DMS79 treated with DMSO at 0.1 percent for 48 hours (cell line): ENCODE measurements at places on chromosomes 11 and 22.
A peak's percentile ranks its signal among the peaks of the same experiment; 100 is the strongest.

DNA sequence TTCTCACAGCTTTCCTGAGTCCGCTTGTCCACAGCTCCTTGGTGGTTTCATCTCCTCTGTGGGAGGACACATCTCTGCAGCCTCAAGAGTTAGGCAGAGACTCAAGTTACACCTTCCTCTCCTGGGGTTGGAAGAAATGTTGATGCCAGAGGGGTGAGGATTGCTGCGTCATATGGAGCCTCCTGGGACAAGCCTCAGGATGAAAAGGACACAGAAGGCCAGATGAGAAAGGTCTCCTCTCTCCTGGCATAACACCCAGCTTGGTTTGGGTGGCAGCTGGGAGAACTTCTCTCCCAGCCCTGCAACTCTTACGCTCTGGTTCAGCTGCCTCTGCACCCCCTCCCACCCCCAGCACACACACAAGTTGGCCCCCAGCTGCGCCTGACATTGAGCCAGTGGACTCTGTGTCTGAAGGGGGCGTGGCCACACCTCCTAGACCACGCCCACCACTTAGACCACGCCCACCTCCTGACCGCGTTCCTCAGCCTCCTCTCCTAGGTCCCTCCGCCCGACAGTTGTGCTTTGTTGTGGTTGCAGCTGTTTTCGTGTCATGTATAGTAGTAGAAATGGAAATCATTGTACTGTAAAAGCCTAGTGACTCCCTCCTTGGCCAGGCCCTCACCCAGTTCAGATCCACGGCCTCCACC lies 11.7 kb downstream of the RASD2 start:
- DNase-seq: no peak

- DNase-seq: no peak
Observed at GRCh38 chr11:122634501-122634900, 21.0 kb upstream of the UBASH3B start.

DNA sequence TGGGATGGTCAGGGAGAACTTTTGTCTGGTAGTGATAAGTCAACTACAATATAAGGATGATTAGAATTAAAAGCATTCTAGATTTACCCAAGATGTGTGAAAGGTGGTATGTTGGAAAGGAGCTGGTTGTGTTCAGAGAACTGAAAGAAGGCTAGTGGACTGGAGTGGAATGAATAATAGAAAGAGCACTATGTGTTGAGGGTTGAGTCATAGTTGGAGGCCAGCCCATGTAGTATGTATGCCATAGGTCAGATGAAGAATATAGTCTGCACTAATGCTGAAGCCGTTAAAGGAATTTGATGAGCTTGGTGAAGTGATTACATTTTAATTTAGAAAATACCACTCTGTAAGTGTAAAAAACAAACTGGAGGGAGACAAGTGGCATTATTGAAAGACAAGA lies 514.1 kb downstream of the CNTN5 start:
- no peak for DNase-seq

- DNase-seq: no peak
Observed at GRCh38 chr11:61129639-61130523, 27.6 kb downstream of the CD5 start.

- DNase-seq: no peak
Observed at GRCh38 chr11:122822241-122822640, 16.1 kb upstream of the CRTAM start.

GRCh38 chr11:81380395-81380794 lies 1353.3 kb downstream of the FAM181B start:
- DNase-seq: no peak

- no peak for DNase-seq
Observed at GRCh38 chr22:28444659-28445058, 235.0 kb downstream of the TTC28 start.

GRCh38 chr11:105181100-105181499 lies 41.5 kb upstream of the CARD18 start:
- DNase-seq: no peak

DNA sequence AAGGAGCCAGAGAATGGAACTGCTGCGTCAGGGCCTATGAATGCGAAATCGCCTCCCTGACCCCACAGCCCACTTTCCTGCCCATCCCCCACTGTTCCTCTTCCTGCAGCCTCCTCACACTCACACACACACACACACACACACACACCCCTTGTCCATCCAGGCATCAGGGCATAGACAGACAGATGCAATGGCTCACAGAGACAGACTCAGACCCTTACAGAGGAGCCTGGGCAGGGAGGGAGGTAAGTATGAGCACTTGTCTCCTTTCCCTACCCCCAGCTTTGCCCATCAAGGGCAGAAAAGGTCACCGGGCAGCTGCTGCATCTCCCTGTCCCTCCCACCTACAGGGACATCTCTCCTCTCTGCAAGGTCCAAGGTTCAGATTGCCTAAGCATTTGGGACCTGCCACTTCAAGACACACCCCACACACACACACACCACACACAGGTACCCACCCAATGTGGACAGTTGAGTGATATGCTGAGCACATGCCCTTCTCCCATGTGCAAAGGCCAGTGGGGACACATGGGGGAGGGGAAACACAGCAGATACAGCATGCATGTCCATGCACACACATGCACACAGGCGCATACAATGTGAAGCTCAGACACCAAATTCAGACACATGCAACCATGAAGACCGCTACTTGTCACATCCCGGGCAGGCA lies 2.0 kb upstream of the NRXN2 start:
- DNase-seq: no peak

DNA sequence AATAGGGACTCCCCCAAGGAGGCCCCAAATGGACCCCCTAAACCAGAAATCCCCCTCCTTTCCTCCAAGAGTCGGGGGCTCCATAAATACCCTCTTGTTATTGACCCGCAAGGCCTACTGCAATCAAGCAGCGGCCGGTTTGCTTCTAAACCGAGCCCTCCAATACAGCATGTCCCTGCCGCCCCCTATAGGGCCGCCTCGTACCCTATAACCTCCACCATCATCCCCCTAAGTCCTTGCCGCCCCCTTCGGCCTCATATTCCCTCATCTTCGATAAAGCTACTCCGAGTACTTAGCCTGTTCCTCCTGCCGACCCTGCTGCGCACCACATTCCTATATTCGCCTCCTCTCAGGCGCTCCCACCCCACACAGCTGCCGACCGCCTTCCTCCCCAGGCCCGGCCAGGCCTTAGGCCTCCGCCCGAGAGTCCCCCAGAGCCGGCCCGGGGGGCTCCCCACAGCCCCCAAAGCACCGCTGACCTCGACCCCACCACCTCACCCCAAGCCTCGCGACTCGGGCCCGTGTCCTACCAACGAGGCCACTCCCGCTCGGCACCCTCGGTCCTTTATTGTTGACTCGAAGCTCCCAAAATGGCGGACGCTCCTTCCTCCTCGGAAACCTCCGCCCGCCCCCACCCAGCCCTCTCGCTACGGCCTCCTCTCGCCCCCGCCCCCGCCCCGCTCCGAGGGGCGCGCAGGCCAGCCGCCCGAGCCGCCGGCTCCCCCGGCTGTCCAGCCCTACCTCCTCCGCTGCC lies 430 bp downstream of the DDX6 start:
- DNase-seq: peak; percentile 83

DNA sequence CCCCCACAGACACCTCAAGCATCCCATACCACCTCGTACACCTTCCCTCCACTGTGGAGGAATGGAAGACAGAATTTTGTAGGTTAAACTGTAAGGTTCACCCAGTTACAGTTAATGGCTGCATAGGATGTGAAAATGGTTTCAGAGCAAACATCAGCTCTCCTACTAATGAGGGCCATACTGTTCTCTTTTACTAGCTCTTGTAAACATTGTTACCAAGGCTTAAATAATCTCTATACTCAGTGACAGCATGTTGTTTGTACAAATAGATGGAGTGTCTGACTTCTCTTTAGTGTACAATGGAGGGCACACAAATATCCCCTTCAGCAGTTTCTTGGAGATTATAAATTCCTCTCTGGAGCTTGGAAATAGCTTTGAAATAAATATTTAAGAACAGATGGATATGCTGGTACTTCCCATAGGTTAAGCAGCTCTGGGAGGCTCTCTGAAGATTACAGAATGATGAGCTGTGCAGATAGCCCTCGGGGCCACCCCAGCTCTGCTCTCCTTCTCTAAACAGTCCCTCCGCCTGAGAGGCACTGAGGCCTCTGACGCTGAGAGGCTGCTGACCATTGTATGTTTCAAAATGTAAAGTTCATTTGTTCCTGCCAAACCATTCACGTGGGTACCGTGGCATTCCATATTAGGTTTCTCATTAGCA lies 25.7 kb downstream of the TTC12 start:
- no peak for DNase-seq

DNA sequence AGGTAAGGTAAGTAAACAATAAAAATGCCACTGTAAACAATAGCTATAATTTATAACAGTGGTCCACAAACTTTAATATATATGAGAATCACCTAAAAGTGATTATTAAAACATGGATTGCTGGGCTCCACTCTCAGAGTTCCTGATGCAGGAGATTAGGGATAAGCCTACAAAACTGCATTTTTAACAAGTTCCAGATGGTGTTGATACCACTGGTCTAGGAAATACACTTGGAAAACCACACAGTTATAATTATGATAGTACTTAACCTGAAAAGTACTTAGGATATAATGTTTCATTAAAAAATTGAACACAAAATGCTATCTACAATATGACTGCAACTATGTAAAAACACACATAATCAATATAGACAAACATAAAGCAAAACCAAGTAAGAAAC lies 20.4 kb downstream of the FCHSD2 start:
- DNase-seq: no peak

DNA sequence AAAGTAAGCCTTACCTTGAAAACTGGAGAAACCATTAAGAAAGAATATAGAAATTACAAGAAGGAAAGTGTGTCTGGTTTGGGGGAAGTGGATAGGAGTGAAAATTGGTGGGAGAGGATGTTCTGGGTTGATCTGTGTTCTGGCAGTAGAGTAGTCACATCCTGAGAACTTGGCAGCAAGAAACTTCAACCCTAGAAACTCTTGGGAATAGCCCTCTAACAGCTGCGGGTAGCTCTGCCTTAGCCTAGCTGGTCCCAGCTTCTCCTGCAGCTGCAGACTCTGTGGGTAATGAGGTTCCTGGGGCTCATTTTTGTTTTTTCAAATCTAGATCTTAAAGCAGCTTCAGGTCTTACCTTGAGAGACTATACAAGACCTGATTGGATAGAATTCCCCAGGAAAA lies 24.2 kb upstream of the OR6X1 start:
- no peak for DNase-seq

- DNase-seq: no peak
Observed at GRCh38 chr22:28819253-28820096, 19.1 kb upstream of the XBP1 start.

DNA sequence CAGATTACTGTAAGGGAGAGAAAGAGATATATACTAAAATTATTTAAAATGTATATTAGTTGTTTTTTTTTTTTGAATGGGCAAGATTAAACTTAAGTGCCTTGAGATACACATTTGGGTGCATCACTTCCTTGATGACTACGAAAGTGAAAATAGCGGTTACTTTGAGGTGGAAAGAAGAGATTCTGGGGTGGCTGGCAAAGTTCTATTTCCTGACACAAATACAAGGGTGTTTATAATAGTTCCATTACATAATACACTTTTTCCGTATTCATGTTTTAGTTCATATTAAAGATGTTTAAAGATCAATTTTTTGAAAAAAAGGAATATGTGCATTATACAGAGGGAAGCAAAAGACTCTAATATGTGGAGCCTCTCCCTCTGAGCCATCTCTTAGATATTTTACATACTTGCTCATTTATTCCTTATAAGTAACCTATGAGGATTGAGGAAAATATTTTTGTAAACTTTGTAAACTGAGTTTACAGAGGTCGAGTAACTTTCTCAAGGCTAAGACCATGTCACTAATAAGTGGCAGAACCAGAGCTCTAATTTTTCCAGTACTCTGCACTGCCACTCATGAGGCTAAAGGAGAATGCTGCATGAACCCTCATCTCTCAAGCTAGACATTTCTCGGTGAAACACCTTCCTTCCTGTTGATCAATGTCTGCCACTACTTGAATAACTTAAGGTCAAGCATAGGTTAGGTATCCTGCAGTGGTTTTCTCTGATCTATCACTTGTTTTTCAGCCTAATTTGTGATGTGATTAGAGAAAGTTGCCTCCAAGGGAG lies 58.6 kb downstream of the DDIAS start:
- no peak for DNase-seq

DNA sequence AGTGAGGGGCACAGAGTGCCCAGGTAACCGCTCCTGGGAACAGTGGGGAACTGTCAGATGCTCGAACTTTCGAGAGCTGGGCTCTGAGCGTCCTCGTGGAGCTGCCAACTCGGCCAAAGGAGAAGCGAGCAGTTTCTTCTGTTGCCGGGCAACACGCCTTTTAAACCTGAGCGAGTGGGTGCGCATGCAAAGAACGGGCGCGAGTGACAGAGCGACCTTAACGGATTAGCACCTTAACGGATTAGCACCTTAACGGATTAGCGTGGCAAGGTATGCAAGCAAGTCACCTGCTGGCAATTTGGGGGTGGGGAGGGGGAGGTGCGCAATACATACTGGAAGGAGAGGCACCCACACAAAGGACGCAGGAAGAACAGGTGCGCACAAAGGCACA lies 61.8 kb upstream of the PRODH start:
- peak; percentile 28 for DNase-seq

DNA sequence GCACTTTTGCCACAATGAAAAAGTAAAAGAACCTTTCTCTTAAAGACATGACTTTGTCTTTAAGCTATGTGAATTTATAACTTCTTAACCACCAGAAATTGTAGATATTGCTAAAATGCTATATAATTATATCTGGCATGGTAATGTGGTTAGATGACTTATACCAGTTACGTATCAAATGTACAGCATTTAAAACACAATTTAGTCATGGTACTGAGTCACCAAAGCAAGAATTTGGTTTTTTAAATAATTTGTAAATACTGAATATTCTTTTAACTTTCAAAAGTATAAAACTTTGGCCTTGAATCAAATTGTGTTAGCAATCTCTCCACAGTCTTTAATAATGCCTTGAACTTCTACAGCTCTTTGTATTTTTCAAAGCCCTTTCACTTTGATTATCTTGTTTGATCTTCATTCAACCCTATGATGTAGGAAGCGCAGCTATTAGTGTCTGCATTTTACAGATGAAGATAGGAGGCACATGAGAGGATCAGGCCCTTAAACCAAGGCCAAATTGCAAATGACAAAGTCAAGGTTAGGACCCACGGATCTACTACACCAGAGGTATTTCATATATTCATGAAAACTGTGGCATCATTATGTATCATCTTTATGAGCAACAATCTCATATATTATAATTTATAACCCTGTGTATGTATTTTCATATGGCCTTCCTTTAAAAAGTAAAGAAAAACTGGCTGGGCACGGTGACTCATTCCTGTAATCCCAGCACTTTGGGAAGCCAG lies 4.4 kb upstream of the SYTL2 start:
- no peak for DNase-seq

DNA sequence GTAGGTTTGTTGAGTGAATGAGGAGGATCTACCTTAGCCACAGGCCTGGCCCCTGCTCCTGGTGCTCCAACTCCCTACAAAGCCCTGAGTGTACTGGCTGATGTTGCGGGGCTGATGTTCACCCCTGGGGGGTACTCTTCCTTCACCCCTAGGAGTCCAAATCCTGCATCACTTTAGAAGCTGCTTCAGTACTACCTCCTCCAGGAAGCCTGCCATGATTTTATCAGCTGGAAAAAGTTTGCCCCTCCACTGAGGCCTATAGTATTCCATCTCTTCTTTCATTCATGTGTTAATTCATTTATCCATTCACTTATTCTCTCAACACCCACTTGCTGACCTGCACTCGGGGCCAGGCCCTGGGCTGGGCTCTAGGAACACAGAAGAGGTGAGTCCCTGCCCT lies 7.8 kb downstream of the SHISAL1 start:
- no peak for DNase-seq
